ENCODE measurements at places on chromosomes 12 and 14.
A peak's percentile ranks its signal among the peaks of the same experiment; 100 is the strongest.

GRCh38 chr12:10747730-10748129 is 24.6 kb upstream of the YBX3 start:
- no peak for DNase-seq

- no peak for DNase-seq
Observed at GRCh38 chr14:63472986-63473788, 70.0 kb downstream of the PPP2R5E start.

GRCh38 chr14:21063479-21063878 is 5.9 kb downstream of the RNASE8 start:
- DNase-seq: peak; percentile 52

DNA sequence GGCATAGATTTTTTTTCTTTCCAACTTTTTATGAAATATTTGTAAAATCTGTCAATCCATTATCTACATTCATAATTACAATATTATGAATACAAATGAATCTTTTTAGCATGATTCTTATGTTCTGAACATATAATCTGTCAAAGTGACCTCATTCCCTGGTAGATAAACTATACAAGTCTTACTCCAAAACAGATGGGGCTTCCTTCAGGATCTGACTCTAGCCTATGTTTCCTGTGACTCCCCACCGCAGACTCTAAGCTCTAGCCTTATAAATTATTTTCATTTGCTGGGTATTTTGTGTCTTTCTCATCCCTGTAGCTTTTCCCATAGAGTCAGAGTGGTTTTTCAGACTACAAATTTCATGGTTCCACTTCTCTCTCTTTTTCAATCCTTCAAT is 202.1 kb upstream of the KITLG start:
- no peak for DNase-seq

- no peak for DNase-seq
Observed at GRCh38 chr12:122871851-122872780, 23.8 kb downstream of the VPS37B start.

DNA sequence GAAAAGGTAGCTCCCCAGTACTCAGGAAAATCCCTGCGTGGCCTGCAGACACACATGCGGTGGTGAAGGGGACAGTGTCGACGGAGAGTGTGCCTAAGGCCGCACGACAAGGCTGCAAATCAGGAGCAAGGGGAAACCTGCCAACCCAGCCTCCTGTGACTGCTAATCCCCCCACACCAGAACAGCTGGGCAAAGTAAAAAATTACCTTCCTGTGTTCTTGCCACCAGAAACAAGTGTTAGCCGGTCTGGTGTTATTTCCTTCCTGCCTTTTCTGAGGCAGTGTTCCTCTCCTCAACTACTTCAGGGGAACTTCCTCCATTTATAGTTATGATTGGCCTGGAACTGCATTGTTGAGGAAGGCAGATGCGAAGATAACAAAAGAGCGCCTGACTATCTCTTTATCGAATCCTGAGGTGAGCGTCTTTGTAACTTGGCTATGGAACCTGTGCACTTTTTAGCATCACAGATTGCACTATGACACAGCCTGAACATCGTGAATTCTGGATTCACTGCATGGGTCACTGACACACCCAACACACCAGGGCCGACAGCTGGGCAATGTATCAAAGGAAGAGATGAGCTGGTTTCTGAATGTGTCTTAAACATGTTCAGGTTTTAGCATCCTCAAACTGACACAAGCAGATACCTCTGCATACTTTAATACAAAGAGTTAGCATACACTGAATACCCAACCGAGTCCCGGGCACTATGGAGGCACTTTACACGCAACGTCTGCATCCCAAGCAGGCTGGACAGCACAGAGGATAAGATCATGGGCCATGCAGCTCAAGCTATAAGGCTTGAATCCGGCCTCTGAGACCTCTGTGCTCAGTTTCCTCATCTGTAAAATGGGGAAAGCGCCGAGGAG is 28.9 kb downstream of the SLC15A4 start:
- no peak for DNase-seq

- DNase-seq: peak; percentile 66
Observed at GRCh38 chr14:75084513-75084912, 15.1 kb downstream of the ZC2HC1C start.

DNA sequence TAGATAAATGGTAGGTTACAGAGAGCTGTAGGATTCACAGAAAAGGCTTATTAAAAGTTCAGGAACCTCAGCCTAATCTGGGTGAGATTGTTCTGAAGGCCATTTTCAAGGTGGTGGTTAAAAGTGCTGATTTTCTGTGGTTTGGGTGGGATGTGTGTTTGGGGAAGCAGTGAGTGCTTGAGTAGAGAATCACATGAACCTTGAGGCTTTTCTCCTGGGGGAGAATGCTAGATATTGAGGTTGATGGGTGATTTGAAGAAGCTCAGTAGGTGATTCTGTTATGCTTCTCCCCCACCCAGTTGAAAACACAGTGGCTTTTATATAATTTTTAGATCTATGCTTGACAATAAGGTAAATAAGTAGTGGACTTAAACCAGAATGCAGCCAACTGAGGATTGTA is 420.9 kb downstream of the PCNX1 start:
- no peak for DNase-seq

- DNase-seq: no peak
Observed at GRCh38 chr12:53381731-53382630, 2.0 kb downstream of the SP1 start.

DNA sequence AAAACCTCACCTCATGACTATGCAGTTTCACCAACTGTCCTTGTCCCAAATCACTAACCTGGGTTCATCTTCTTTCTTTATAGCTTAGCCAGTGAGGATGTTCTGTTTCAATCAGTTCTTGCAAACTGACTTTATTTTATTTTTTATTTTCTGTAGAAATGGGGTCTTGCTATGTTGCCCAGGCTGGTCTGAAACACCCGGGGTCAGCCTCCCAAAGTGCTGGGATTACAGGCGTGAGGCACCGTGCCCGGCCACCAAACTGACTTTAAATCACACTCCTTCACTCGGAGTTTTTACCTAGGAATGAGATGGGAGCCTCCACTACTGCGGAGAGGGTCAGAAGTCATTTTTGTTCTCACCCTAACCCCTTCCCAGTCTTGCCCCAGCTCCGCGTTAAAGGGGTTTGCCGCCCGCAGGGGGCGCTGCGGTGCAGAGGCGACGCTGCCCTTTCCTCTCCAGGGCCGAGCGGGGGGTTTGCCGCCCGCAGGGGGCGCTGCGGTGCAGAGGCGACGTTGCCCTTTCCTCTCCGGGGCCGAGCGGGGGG is 7.0 kb upstream of the B4GALNT3 start:
- no peak for DNase-seq

DNA sequence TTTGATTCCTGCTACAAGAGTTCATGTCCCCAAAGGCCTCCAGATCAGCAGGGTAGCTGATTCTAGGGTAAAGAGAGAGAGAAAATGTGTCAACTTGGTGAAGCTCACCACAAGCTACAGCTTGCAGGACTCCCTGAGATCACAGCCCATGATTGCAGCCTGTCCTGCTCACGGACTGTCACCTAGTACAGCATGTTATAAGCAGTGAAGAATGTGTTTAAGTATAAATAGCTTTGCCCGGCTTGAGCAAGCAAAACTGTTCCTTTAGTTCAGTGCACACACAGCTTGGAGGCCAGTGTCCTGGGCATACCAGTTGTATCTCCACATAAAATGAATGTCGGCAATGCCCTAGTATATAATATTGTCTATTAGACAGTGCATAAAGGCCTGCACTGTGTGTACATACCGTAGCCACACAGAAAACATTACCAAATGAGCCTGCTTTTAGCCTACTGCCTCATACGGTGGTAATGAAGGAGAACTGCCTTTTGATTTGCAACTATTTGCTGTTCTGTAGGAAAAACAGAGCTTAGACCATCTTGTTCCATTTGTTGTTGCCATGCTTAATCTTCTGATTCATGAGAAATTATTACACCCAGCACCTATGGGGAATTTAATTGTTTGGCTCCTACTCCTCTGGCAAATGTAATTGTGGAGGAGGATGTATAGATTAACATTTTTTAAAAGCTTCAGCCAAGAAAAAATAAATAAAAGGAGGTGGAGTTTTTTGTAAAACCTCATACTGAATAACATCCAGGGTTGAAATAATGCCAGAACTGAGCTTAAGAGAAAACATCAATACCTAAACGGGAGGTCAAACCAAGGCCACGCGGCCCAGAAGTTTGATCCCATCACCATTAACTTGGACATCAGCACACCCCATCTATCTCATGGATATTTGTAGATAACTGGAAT is 108.1 kb upstream of the G2E3 start:
- DNase-seq: no peak

DNA sequence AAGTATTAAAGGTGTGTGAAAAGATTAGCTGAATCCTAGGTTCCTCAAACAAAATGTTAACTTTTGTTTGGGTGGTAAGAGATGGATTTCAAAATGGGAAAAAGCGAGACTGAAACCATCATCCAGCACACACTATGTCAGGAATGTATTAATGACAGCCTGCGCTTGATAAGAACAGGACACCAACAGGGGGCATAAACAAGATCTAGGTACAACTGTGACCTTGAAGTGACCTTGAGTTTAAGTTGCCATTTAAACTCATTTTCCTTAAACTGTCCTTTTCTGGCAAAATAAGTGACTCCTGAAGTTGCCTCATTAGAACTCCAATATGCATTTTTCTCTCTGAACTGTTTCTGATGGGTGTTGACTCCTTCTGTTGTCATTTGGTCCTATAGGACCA is 17.1 kb downstream of the PRKCH start:
- no peak for DNase-seq

DNA sequence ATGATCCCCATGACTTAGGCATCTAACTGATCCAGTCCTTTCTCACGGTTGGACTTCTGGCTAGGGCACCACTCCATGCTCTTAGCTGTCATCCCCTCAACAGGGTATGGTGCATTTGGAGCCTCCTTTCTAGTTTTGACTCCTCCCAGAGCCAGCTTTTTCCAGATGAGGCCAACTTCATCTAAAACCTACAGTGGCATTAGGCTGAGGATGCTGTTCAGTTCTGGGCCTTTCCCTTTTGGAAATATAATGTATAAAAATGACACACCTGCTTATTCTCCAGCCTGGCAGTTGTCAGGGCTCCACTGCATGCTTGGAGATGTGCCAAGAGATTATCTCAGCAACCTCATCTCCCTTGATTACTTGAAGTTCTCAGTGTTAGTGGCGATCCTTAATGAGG is 239.7 kb downstream of the EMP1 start:
- no peak for DNase-seq

- no peak for DNase-seq
Observed at GRCh38 chr12:627285-627684, 36.0 kb downstream of the NINJ2 start.

DNA sequence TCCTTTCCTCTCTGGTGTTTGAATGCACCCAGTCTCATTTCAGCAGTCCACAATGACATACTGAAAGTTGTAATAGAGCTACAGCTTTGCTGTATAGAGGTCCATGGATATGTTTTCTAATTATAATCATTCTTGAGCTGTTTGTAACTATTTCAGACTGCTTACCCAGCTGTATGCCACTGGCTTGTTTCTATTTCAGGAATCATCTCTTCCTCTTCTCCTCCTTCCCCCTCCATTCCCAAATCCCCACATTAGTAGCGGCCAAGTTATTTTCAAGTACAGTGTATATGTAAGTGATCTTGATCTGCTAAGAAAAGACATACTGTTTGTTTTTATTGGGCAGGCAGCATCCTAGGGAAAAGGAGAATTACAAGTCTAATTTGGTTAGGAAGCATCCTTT is 775.0 kb downstream of the DIO2 start:
- no peak for DNase-seq

DNA sequence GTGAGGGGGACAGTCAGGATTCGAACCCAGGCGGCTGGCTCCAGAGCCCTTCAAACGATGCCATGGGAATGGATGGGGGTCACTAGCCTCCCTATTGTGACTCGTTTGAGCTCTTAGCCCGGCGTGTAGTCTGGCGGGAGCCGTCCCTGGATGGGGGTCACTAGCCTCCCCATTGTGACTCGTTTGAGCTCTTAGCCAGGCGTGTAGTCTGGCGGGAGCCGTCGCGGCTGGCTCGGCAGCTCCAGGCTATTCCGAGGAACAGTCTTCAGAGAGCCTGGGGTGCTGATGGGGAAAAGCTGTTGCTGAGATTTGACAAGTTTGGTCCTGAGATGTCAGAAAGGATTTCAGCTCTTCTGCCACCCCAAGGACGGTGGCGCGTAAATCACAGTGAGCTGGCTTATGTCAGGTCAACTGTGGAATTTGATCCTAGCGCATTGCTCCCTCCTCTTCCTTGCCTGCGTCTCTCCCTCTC is 58.3 kb downstream of the CALM1 start:
- no peak for DNase-seq

DNA sequence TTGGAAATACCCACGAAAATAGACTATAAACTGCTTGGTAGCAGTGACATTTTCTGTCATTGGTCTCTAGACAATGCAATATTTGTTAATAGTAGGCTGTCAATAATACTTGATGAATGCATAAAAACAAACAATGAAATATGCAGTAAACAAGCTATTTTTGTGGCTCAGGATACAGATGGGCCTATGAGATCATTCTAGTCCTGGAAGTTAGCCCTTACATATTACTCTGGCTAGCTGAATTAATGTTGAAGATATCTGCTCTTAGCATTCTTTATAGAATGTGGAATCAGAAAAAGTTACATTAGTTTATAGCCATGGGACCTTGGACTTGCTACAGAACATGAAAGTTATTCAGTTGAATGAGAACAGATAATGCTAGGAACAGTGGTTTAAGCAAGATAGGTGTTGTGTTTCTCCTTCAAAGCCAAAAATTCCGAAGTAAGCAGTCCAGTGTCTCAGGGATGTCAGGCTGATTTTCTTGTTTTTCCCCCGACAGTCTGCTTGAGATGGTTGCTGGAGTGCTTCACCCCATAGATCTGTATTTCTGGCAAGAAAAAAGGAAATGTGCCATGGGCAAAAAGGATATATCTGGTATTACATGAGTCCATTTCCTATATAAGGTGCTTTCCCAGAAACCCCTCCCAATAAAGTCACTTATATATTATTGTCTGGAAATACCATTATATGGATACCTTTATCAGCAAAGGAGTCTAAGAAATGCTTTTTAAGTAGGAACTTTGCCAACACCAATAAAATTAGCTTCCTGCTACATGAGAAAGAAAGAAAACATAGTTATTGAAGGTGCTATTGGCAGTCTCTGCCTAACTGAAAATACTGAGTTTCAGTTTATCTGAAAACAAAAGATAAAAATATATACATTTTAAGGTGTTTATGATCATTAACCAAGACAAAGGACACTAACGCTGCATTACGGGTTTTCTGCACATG is 619.4 kb upstream of the ATP2B1 start:
- no peak for DNase-seq

DNA sequence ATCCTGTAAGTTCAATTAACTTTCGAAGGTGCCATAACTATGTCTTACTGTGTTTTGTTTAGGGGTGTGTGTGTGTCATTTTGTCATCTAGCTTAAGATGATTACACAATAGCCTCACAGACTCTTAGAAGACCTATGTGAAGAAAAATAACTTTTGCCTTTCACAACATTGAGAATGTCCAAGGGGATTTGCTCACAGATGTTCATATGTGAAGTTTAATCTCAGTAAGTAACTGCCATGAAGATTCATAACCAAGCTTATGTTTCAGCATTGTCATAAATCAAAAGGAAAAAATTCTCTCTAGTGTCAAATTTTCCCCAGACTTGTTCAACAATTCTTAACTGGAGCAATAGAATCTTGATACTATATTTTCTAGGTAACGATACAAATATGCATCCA is 226.1 kb upstream of the PRKD1 start:
- DNase-seq: no peak
